Aorta (tissue), 5 donors: ENCODE measurements at places on chromosomes 13 and 19. TPM values are rescaled to one million over a fixed set of nuclear protein-coding genes. Genes with fewer than 3 reads are reported as not detected.

- no peak overlapping the region for H3K27ac ChIP-seq
- H3K27me3 ChIP-seq, result no peaks in the 10 kb centered on the region
- H3K4me1 ChIP-seq, result no peaks in the 10 kb centered on the region
These were observed 20.0 kb upstream of the UPF3A start for GRCh38 chr13:114261328-114261965.

GRCh38 chr19:49057636-49058234 is at the start of gene CGB7:
CGB7 (minus strand) TSS chr19:49057749; CDS start chr19:49055375, 2,374 bp downstream.
- H3K36me3 ChIP-seq, result no peaks in the 10 kb centered on the region
- DNase-seq, result peak; percentile 82
- H3K27ac ChIP-seq, result no peak within 1 kb of the TSS
- H3K4me3 ChIP-seq, result peak within 1 kb of the TSS; percentile 30
- H3K27me3 ChIP-seq, result no peaks in the 10 kb centered on the region

DNA sequence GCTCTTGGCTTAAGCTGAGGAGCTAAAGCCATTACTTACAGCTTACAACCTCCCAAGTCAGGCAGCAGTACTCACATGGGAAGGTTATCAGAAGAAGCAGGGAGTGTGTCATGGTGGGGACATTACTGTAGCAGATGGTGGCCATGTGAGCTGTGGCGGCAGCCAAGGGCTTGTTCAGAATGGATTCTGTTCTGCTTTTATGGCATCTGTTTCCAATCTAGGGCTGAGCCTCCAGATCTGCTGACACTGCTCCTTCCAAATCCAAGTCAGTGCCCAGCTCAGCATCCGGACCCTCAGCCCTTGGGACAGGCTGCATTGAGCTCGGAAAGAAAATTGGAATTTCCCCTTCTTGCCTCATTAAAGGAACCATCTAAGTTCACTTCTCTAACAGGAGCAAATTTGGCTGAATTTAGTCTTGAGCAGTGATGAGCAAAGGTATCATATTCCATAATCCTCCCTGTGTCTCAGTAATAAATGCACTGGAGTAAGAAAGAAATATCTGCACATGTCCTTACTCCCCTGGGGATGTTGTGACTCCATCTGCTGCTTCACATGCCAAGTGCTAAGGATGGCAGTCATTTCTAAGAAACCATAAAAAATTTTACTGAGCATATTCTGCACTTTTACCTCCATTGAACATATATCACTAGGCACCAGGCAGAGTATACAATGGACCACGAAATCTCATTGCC is 73.9 kb downstream of the KCTD12 start:
- no peak for DNase-seq
- H3K36me3 ChIP-seq, result no peaks in the 10 kb centered on the region
- no peak overlapping the region for H3K27ac ChIP-seq
- no peak overlapping the region for H3K4me3 ChIP-seq
- peaks cover 2% of the 10 kb centered on the region for H3K4me1 ChIP-seq

- no peaks in the 10 kb centered on the region for H3K36me3 ChIP-seq
- no peak for DNase-seq
- no peaks in the 10 kb centered on the region for H3K27me3 ChIP-seq
- no peak overlapping the region for H3K4me3 ChIP-seq
These were observed 32.3 kb downstream of the SYT3 start for GRCh38 chr19:50607388-50607787.

DNA sequence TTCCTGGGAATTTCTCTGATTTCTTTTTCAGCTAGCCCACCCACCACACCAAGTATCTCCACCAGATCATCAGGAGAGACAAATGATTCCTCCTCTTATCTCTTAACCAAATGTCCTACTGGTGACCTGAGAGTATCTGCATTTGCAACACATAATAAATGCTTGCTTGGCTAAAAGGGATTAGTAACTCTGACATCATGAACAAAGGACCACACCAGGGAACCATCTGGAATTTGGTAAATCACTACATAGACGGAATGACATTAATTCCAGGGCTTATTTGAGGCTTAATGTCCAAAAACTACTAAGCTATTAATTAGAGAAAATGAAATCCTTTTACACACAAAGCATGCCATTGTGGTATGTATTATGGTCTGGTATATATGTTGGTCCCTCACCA is 139.0 kb downstream of the RAP2A start:
- no peak overlapping the region for H3K27ac ChIP-seq
- H3K36me3 ChIP-seq, result no peaks in the 10 kb centered on the region
- no peaks in the 10 kb centered on the region for H3K27me3 ChIP-seq
- no peak for DNase-seq

GRCh38 chr13:45370922-45371406 is 30.0 kb upstream of the TPT1 start:
- H3K4me3 ChIP-seq, result no peak overlapping the region
- no peak overlapping the region for H3K27ac ChIP-seq
- peak; percentile 90 for DNase-seq
- H3K36me3 ChIP-seq, result no peaks in the 10 kb centered on the region
- H3K27me3 ChIP-seq, result no peaks in the 10 kb centered on the region

DNA sequence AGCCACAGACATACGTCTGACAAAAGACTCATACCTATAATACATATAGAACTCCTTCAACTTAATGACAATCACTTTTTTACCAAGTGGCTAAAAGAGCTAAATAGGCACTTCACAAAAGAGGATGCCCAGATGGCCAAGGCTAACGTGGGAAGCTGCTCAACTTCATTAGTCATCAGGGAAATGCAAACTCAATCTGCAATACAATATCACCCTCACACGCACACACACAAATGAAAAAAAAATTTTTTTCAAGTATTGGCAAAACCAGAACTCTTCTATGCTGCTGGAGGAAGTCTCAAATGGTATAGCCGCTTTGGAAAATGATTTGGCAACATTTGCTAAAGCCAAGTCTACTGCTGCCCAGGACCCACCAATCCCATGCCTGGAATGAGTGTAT is 14.6 kb upstream of the DNMT1 start:
- H3K4me1 ChIP-seq, result no peaks in the 10 kb centered on the region
- H3K27ac ChIP-seq, result no peak overlapping the region
- no peak for DNase-seq
- H3K36me3 ChIP-seq, result no peaks in the 10 kb centered on the region
- no peaks in the 10 kb centered on the region for H3K27me3 ChIP-seq

DNA sequence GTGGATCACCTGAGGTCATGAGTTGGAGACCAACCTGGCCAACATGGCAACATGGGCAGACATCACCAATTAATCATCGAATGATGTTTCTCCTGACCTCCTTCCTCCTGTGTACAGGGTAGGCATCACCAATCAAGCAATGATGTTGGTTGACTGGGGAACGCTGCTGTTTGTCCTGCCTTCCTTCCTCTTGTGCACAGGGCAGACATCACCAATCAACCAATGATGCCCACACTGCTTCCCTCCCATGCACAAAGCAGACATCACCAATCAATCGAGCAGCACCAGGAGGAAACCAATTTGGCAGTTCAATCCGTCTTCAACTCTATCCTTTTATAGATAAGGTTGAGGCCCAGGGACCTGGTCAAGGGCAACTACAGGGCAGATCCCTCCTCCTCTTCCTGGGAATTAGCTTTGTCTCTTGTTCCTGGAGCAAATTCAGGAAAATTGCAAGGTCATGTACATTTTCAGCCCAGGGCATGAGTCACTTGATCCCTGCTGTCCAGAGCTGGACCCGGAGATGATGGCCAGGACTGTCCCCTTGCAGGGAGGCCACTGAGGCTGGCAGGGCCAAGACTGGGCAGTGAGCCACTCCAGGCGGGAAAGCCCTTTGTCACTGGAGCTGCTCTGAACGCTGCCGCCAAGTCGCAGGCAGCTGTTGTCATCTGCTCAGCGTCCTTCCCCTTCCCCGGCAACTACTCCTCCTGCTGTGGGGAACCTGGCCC is 5.3 kb upstream of the CSNK1G2 start:
- no peaks in the 10 kb centered on the region for H3K36me3 ChIP-seq
- H3K4me3 ChIP-seq, result no peak overlapping the region
- H3K27me3 ChIP-seq, result no peaks in the 10 kb centered on the region
- DNase-seq, result peak; percentile 66
- H3K4me1 ChIP-seq, result no peaks in the 10 kb centered on the region
- H3K27ac ChIP-seq, result no peak overlapping the region

DNA sequence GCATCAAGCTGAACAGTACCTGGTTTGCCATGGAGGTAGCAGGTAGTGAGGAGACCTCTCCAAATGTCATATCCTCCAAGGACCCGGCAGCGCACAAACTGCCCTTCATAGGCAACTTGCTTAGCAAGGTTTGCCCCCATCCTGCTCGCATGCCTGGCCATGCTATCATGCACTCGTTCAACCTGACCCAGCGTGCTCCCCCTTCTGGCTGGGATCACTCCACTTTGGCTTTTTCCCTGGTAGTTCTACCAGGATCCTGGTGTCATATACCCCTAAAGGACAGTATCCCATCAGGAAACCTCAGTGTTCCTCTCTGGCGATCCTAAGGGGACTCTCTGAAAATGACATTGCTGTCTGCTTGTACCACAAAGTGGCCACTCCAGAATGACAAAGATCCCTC is 38.6 kb upstream of the ZNF30 start:
- H3K36me3 ChIP-seq, result no peaks in the 10 kb centered on the region
- no peaks in the 10 kb centered on the region for H3K27me3 ChIP-seq
- no peaks in the 10 kb centered on the region for H3K4me1 ChIP-seq
- H3K27ac ChIP-seq, result no peak overlapping the region
- H3K4me3 ChIP-seq, result no peak overlapping the region

DNA sequence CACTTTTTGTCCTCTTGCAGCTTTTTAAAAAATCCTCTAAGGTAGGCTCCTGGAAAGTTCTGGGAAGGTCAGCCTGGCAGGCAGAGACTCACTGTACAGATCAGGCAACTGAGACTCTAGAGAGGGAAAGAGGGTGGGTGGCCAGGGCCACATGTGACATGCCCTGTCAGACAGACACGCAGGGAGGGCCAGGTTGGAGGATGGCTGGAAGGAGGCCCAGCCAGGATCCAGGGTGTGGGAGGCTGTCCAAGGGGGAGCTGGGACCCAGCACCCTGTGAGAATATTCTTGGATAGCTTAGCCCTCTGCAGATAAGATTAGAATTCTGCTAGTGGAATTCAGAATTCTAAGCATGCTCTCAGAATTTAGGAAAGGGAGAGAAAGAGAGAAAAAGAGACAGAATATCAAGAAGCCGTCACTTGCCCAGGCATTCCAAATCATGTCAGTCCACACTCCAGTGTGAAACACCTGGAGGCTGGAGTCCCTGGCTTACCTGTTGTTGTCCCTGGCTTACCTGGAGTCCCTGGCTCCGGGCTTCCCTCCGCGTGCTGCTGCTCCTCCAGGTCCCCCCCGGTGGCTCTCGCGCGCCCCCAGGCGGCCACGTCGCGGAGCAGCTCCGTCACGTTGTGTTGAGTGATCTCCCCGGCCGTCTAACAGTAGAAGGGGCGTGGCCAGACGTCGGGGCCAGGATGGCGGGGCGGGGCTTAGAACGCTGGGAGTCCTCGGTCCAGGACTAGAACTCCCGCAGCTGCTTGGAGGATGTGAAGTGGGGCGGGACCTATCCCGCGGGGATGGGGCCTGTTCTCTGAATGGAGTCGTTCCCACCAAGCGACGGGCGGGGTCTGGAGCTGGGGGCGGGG is 2.8 kb upstream of the TNNI3 start:
- H3K36me3 ChIP-seq, result no peaks in the 10 kb centered on the region
- H3K27me3 ChIP-seq, result no peaks in the 10 kb centered on the region
- DNase-seq, result peak; percentile 92
- H3K27ac ChIP-seq, result no peak overlapping the region

DNA sequence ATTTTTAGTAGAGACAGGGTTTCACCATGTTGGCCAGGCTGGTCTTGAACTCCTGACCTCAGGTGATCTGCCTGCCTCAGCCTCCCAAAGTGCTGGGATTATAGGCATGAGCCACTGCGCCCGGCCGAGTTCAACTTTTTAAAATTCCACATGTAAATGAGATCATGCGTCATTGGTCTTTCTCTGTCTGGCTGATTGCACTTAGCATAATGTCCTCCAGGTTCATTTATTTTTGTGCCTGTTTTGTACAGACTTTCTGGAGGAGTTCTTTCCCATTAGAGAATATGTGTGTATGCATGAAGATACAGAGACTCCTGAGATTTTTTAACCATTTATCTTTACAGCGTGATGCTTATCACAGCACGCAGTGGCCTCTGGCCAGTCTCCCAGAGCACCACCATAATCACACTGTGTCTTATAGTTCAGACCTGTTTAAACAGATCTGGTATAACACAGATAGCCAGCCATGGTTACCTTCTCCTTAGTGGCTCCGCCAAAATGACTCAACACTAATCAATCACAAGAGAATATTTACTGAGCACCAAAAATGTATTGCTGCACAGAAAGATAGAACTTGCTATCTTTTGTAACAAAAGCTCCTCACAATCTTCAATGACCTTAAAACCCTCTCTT is 11.4 kb upstream of the STARD13 start:
- no peak for DNase-seq
- H3K36me3 ChIP-seq, result no peaks in the 10 kb centered on the region
- no peak overlapping the region for H3K4me3 ChIP-seq
- no peak overlapping the region for H3K27ac ChIP-seq
- H3K27me3 ChIP-seq, result no peaks in the 10 kb centered on the region

- no peak overlapping the region for H3K27ac ChIP-seq
- no peaks in the 10 kb centered on the region for H3K27me3 ChIP-seq
- peaks cover 2% of the 10 kb centered on the region for H3K36me3 ChIP-seq
- no peaks in the 10 kb centered on the region for H3K4me1 ChIP-seq
These were observed 872 bp downstream of the FARSA start for GRCh38 chr19:12932392-12933286.

DNA sequence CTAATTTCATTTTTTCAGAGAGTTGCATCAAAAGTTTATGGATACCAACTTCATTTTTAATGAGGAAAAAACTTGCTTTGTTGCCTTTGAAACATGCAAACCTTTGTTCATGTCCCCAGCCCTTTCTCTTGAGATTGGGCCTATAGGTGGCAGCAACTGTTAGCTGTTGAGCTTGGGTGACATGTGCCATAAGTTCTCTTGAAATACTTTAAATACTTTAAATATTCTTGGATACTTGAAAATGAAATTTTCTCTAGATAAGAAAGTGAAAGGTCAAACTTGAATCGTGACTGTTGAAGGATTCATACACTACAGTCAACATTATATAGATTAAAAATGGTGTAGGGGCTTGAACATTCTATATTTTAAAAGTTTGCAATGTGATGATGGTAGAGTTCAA is 294.9 kb downstream of the NDFIP2 start:
- H3K27ac ChIP-seq, result no peak overlapping the region
- no peak for DNase-seq
- no peaks in the 10 kb centered on the region for H3K36me3 ChIP-seq
- H3K27me3 ChIP-seq, result no peaks in the 10 kb centered on the region
- H3K4me1 ChIP-seq, result no peaks in the 10 kb centered on the region

DNA sequence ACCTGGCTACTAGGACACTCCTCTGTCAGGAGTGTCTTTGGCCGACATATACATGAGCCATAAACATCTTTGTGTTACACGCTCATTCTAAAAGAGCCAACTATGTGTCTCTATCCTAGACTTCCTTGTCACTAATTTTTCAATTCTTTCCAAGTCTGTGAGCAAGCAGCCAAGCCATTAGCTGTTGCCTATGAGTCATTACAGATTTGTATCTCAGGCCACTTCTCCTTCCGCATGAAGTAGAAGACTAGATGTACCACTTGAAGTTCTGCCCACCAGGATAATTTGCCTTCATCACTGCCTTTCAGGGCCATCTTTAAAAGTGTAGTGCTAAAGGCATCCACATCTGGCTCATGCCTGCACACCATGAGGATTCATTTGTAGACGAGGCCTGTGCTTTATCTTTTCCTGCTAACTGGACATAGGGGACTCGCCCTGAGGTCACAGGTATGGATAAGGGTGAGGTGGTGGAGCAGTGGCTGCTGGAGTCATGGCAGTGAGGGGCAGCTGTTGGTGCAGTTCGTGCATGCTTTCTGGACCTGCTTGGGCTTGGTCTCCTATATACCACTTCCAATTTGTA is 126.1 kb upstream of the KL start:
- no peaks in the 10 kb centered on the region for H3K4me1 ChIP-seq
- H3K4me3 ChIP-seq, result no peak overlapping the region
- no peaks in the 10 kb centered on the region for H3K36me3 ChIP-seq
- no peak for DNase-seq
- no peak overlapping the region for H3K27ac ChIP-seq

GFY gene
- total RNA-seq, result not detected

DNAJC15 gene
- total RNA-seq, result 13.6 TPM

USHBP1 gene
- total RNA-seq, result 4.6 TPM

RASIP1 gene
- total RNA-seq, result 31.2 TPM

KLHL1 gene
- not detected for total RNA-seq
